NCI-H2081 (cell line): ENCODE measurements at places on chromosomes 1 and 21.
A peak's percentile ranks its signal among the peaks of the same experiment; 100 is the strongest.

DNA sequence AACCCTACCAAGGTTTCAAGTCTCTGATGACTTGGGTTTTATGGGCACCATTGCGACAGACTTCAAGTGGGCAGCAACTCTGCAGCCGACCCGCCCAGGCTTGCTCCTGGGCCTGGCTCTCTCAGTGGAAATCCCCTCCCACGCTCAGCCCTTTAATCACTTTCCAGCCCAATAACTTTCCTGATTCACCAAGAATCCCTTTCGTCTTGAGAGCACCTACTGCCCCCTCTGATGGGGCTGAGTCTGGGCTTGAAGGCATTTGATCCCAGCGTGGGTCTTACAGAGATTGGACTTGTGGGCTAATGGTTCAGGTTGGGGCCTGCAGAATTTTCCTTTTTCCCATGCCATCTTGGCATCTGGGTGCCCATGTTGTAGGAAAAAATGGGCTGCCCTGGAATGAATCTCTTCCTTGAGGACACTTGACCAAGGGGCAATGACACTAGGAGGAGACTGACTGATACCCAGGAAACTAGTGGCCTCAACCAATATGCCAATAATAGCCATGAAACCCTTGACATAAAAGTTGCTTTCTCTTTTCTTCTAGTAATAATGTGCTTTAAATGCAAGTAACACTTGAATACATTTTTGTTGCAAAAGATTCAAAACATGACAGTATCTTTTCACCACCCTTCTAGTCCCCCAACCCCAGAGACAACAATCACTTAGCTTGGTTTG, 7.8 kb upstream of the PHLDA3 start:
- DNase-seq = no peak

DNA sequence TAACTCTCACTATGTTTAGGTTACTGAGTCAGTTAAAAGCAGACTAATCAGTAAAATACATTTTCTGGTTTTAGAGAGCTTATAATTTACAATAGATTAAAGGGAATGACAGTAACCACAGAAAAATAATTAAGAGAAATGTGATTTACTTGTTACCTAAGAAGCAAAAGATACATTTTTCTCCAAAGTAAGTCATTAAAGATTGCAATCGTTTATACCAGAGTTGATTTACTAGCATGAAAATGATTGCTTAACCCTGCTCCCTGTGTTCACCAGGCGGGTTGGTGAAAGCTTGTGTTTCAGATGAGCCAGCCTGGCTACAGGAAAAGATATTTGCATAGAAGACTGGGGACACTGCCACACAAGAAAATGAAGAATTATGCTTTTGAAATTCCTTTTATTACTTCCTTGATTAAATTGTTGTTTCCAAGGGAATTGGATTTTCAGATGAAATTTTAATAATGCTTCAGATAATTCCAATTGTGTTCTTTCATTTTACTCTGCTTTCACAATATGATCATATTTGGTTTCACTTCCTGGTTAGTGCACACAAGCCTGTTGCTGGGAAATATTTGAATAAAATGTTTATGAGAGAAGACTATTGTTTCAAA, 27.9 kb downstream of the LRRC8B start:
- DNase-seq = no peak

- no peak for DNase-seq
Observed at GRCh38 chr1:89065079-89065868, at the start of gene GBP1. Gene GBP1, minus strand, starts transcription at chr1:89065208. Its CDS starts 1,974 bp downstream, at chr1:89063234.

DNA sequence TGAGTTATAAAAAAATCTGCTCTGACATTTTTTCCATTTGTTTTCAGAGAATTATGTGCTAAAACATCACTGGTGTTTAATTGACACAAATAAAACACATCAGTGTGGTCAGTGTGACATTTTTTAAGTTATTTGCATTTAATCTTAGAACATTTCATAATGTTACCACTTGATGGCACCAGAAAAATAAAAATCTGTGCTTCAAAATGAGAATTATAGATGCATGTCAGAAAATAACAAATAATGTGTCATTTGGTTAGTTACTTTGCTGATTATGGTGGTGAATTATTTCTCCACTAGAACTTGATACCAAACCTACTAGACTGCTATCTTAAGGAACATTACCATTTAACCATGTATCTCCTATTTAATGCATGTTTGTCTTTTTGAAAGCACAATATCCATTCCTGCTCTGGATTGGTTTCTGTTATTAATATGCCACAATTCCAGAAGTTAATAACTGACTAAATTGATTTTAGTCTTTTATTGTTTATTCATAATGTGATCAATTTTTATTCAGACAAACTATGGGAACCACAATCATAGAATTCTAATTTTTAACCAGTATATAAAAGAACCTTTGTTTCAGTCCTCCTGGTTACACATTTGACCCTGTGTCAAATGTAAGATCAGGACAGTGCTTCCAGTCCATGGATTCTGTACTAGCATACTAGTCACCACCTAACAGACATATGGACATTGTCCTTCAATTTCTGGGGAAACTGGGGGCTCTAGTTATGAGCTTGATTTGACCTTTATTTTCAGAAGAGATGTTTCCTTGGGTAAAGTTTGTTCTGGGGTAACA, 81.0 kb downstream of the RPS6KC1 start:
- DNase-seq = peak; percentile 35

- DNase-seq = no peak
Observed at GRCh38 chr1:74205266-74205665, 7.2 kb downstream of the FPGT start.

DNA sequence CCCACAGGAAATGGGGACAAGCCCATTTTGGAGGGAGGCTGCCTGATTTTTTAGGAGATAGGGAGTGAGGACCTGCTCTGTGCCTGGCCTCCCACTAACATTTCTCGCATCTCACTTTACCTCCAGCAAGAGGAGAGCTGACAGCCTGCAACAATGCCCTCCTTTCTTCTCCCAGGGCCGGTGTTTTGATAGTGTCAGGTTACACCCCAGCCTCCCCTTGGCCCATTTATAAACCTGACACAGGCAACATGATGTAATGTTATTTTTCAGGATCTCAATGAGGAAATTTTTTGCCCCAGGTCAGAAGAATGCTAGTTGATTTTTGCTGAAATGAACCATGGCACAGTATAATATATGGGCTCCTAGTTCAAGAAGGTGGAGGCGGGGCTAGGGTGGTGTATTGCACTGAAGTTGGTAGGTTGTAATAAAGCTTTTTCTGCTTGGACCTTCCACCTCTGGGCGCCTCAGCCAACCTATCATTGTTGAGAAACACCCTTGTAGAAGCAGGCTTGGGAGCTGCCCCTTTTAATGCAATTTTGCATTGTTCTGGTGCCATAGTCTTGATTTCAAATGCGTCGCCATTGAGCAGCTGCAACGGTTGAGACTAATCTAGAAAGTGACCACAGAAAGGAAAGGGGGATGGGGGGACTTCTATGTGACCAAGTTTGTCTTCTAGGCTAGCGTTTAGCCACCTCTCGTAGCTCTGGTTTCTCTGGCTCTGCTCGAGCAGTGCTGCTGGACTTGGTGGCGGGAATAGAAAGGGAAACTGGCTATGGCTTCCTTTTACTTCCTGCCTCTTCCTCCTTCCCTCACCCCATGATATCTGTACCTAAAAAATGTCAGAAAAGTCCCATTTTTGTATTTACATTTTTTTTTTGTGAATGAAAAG, 53.0 kb downstream of the PBX1 start:
- DNase-seq = peak; percentile 79

GRCh38 chr1:191693797-191694196, 464.5 kb upstream of the RGS18 start:
- no peak for DNase-seq

DNA sequence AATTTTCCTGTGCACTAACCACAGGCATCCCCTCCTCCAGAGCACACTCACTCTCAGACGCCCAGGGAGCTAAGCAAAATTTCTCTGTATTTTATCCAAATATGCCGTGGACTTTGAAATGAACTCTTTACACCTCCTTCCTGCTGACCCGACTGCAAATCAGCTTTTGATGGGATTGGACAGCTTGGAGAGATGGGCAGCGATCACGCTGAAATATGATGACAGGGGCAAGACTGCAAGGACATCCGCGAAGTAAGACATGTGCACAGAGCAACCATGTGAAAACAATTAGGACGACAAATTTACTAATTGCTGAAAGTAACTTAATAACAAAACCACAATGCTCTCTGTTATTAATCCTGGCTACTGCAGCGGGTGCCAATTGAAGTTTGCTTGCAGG, 64.6 kb upstream of the CLDN14 start:
- DNase-seq = no peak

DNA sequence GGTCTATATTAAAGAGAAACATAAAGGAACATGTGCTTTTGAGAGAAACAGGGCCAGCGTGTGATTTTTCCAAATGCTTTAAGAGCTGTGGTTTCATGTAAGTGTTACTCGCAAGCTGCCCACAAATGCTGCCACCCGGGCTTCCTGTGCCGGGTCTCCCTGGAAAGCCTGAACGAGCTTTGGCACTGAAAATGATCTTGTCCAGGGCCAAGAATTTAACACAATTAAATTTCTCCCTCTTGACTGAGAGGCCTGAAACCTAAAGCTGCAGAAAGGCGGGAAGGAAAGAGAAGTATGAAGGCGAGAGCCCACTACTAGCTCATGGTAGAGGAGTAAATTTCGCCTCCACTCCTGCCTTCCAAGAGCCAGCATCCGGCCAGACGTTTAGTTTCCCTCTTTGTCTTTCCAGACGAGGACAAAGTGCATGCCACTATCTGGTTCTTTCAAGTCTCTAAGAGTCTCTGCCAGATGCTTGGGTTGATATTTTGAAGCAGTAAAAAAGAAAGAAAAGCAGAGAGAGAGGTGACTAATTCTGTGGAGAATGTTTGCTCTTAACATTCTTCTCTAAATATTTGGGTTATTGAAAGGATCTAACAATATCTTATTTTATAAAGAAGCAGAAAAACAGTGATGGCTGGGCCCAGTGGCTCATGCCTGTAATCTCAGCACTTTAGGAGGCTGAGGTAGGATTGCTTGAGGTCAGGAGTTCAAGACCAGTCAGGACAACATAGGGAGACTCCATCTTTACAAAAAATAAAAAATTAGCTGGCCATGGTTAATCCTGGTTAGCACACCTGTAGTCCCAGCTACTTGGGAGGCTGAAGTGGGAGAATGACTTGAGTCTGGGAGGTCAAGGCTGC, 100.0 kb upstream of the HNRNPU start:
- no peak for DNase-seq

GRCh38 chr1:165112260-165112659, 244.3 kb downstream of the LMX1A start:
- DNase-seq = no peak

DNA sequence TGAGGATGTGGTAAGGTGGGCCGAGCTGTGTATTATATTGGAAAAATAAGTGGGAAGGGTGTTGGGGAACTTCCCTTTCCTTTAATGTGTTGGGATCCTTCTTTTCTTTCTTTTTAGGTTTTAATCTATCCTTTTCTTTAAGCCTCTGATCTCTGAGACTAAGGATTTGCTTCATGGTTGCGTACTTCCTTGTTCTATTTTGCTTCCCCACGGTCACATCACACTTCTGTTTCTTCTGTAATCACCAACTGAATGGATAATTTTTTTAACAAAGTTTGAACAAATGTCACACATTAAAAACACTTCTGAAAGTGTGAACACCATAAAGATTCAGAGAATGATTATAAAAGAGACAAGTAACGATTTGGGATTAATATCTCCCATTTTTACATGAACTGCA, 17.4 kb downstream of the DMRTA2 start:
- DNase-seq = no peak

- DNase-seq = no peak
Observed at GRCh38 chr1:207397525-207397926, 56.6 kb upstream of the CR2 start.
